ENCODE measurements at places on chromosomes 5 and 9.

GRCh38 chr9:13621872-13622564, 342.5 kb upstream of the MPDZ start:
- DNase-seq, result no peak

GRCh38 chr5:149221326-149221725, 50.3 kb upstream of the AFAP1L1 start:
- no peak for DNase-seq

DNA sequence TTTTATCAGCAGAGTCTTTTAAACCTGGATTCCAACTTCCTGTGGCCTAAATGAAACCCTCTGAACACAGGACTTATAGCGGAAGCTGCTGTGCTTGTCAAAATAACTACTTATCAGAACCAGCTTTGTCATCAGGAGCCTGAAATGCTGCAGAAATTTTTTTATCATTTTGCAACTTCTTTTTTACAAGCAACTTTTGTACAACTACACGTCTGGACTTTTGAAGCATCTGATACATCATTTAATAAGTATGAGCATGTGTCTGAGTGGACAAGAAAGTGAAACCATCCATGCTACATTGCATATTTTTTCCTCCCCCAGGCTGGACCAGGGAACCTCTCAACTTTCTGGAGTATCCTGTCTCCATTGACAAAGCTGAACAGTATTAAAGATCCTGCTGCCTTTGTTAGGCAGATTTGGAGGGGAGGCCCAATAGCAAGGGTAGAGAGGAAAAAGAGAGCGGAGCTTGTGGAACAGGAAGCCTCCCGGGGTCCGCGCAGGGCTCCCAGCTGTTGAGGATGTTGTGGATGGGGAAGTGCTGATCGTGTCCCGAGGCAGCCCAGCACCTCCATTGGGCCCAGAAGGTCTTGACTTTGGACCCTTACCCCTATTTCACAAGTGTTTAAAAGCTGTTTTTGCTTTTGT, 196.6 kb downstream of the MSX2 start:
- no peak for DNase-seq

- DNase-seq, result no peak
Measured at GRCh38 chr5:141250576-141250975, 5.4 kb downstream of the PCDHB15 start.

DNA sequence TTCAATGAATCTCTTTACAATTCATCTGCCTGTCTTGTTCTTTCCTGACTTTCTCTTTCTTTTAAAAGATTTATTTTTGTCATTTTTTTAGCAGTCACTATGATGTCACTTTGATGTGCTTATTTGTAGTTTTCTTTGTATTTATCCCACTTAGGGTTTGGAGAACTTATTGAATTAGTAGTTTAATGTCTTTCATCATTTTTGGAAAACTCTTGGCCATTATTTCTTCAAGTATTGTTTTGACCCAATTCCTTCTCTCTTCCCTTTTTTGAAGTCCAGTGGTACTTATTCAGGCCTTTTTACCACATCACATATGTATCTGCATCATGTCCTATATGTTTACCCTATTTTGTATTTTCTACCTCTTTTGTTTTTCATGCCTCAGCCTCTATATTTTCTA, 48.9 kb upstream of the CCDC112 start:
- no peak for DNase-seq

- DNase-seq, result no peak
Measured at GRCh38 chr5:56440871-56441740, 208.0 kb upstream of the ANKRD55 start.
